Activated CD8-positive, alpha-beta memory T cell treated with anti-CD3 and anti-CD28 coated beads for 4 hours (primary cell): ENCODE measurements at places on chromosomes 6 and 20.

GRCh38 chr20:44028003-44028730 is 113.5 kb downstream of the TOX2 start:
- no peak for DNase-seq

DNA sequence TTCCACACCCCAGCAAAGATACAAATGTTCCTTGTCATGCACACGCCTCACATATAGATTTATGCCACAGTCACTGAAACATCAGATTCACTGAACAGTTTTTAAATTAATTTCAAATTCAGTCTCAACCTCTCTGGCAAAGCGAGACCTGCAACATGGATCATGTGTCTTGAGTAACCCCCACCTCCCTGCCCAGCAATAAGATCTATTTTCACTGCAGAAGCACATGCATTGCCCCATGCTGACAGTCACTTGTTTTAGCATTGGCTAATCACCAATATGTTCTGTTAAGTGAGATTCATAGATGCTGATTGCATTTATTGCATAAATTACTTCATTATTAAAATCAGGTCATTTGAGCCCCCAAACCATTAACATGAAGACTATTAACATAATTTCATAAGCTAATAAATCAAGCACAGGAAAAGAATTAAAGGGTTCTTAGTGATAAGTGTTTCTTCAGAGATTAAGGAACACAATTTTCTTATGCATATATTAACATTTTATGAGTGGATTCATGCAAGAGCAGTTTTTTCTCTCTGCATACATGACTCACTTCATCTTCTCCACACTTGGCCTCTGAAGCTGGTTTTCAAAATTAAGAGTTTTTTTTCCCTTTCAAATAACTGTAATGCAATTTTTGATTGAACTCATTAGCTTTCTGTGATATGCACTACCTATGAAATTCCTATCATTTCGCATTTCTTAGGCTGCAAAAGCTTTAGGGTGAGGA is 173.2 kb upstream of the SOX4 start:
- no peak for DNase-seq

DNA sequence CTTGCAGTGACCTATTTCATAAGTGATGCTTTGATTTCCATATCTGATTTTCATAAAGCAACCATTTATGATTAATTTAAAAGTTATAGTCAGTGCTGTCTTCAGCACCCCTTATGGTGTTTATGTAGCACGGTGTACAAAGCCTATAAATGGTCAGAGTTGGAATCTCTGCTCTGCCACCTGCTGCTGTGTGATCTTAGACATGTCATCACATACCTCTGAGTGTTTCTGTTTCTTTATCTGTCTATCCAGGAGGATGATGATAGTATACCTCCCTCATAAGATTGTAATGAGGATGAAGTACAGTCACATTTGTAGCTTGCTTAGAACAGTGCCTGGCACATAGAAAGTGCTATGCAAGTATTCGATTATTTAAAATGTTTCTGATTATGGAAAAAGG is 100.5 kb downstream of the SAMD3 start:
- no peak for DNase-seq

GRCh38 chr6:112986321-112986720 is 639.2 kb downstream of the RFPL4B start:
- no peak for DNase-seq

- DNase-seq, result no peak
These were observed 54.9 kb downstream of the RSPO3 start for GRCh38 chr6:127173156-127173940.

GRCh38 chr6:51495096-51495495 is 592.3 kb downstream of the PKHD1 start:
- DNase-seq, result no peak

- no peak for DNase-seq
These were observed 50.0 kb downstream of the BPIFB1 start for GRCh38 chr20:33332905-33333456.

DNA sequence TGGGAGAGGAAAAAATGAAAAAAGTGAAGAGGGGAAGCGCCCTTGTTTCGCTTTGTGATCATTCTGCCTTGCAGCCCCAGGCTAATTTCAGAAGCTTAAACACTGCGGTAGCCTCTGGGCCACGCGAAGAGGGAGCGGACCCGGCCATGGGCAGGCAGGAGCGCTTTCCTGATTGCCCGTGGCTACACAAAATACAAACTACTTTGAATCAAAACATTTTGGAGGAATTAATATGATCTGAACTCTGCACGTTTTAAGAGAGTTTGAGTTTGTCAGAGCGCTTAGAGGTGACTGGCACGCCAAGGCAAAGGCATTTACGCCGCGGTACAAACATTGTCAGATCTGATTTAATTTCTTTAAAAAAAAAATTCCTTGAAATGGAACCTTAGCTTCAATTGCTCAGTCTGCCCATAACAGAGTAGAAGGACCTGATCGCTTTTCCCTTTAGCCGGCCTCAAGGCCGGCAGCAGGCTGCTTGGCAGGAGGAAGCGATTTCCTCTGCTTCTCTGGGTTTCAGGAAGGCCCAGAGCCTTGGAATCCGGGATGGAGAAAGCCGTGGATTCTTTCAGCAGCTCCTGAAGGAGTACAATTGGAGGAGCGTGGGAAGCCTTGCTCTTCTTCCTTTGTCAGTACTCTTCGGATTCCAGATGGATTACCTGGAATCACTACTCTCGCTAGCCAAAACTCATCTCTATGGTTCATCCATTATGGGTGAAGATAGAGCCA is 9.7 kb downstream of the TFAP2D start:
- no peak for DNase-seq

DNA sequence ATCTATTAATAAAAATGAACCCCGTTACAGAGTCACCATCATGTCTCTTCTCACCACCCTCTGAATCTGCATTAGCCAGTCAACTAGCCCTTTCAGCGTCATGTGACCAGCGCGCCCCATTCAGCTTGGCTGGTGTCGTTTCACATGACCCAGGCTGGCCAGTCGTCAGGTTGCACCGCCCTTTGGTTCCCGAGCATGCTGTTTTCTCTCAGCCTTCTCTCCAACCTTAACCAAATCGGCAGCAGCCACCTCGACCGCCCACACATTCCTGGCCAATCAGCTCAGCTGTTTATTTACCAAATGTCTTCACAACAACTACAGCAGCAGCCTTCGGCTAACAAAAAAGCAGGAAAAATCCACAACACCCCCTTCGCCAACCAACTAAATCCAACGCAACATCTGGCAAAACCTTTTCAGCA is 5.6 kb downstream of the SRSF3 start:
- no peak for DNase-seq

GRCh38 chr6:145018027-145018426 is 717.3 kb downstream of the EPM2A start:
- DNase-seq, result no peak

GRCh38 chr6:5439749-5440148 is 178.4 kb downstream of the FARS2 start:
- no peak for DNase-seq

GRCh38 chr6:3341467-3341866 is 82.7 kb downstream of the PSMG4 start:
- DNase-seq, result no peak

- no peak for DNase-seq
These were observed 98.7 kb downstream of the SHLD1 start for GRCh38 chr20:5848711-5849505.

DNA sequence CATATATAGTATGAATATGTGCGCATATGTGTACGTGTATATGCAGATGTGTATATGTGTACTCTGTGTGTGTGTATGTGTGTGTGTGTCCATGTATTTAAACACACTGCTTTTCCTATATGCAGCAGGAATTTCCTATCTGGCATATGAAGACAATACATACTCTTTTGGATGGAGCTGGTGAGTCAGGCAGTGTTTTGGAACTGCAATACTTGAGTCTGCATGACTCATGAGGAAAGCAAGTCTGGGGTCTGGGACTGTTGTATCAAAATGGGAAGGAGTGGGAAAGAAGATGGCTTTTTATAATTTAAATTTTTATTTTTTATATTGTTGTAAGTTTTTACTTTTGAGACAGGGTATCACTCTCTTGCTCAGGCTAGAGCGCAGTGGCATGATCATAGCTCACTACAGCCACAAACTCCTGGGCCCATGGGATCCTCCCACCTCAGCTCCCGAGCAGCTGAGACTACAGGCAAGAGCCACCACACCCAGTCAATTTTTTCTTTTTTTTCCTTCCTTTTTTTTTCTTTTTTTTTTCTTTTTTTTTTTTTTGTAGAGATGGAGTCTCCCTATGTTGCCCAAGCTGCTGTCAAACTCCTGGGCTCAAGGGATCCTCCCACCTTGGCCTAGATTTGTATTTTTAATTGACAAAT is 72.2 kb downstream of the ATXN1 start:
- no peak for DNase-seq

DNA sequence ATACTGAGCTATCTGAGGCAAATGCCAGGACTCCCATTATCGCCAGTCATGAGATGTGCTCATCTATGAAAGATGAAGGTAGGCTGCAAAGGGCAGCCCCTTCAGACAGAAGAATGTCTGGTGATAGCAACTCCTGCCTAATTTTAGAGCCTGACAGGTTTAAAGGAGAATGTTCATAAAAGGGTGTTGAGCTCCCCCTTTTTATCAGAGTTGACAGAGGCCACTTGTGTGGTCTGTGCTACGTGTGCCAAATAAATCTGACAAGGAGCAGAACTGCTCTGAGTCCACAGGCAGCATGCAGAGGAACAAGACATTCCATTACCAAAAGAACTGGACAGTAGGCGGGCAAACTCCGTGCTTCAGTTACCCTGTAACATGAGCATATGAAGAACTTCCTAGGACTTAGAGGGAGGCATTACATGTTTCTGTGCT is 101.8 kb downstream of the PREP start:
- DNase-seq, result no peak

GRCh38 chr6:96505363-96505762 is 16.2 kb upstream of the UFL1 start:
- DNase-seq, result no peak

- DNase-seq, result no peak
These were observed 29.9 kb downstream of the SGK1 start for GRCh38 chr6:134287859-134288537.

GRCh38 chr6:11917951-11918738 is 94.0 kb upstream of the HIVEP1 start:
- no peak for DNase-seq
